ENCODE measurements at places on chromosomes 1 and 21.
A peak's percentile ranks its signal among the peaks of the same experiment; 100 is the strongest.

GRCh38 chr1:201034671-201035070 lies 11.2 kb upstream of the KIF21B start:
- DNase-seq: no peak

DNA sequence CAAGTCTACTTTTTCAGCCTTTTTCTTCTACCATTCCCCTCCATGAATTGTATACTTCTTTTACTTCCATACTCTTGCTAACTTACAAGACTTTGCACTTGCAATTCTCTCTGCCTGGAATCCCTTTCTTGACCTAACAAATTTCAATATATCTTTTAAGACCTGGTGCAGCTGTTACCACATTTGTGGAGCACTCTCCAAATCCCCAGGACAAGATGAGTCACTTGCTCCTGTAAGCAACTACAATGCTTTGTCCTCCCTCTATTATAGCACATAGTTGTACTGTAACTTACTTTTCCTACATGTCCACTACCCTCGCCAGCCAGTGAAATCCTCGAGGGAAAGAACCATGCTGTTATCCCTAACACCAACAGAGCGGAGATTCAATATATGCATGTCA lies 43.1 kb downstream of the WARS2 start:
- peak; percentile 51 for DNase-seq

DNA sequence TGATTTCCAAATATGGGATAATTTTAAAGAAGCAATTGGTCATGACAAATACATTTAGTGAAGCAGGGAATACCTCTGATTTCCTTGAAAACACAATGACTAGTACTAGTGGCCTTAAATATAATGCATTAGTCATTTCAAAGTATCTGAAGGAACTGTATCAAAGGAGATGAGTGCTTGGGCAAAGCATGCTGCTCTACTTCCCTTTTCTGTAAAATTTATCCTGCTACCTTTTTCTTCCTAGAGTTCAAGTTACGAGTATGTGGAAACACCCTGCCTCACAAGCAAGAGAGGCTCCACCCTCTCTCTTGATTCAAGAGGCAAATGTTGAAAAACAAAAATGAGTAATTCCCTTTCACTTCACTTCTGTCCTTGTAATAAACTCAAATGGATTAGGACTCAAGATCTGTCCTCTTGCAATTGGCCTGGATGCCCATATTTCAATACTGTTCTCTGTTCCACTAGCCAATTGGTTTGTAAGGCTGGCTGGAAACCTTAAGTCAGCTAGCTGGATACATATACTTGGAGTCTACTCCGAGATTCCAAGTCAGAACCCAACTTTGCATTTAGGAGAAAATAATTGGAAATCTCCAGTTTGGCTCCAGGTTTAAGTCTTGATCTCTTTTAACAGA lies 92.5 kb downstream of the CDC42BPA start:
- peak; percentile 73 for DNase-seq

GRCh38 chr1:233440951-233441401 lies 113.5 kb downstream of the MAP3K21 start:
- DNase-seq: peak; percentile 79

DNA sequence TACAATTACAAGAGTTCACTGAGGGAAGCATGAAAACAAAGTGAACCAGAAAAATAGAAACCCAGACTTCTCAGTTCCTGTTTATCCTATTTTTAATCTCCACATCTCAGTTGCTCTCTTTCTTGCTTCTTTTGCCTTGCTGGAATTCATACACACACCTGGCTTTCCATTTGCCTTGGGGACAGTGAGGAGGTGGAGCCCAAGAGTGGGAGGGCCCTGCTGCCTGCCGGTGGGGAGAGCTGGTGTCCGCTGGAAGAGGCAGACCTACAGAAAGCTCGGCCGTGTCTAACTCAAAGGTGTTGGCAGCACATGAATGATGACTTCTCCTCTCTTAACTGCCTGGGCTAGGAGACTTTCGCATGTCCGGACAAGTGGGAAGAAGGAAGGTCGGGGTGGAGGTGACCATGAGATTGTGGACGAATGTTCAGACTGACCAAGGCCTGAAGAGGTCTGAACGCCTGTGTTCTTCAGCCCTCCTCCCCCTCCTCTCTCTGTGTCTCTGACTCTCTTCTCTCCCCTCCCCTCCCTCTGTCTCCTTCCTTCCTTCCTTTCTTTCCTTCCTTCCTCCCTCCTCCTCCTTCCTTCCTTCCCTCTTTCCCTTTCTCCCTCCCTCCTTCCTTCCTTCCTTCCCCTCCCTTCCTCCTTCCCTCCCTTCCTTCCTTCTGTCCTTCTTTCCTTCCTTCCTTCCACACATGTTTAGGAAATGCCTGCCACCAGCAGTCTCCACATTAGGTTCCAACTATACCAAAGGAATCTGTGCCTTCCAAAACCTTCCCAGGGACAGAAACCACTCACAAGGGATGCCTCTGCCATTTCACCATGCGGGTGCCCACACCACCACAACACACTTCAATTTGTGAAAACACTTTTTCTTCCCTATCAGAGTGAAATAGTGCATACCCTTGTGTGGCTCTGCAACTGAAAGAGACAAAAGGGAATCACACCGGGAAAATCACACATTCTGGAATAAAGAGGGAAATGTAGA lies 157.3 kb upstream of the RUNX1 start:
- DNase-seq: no peak

DNA sequence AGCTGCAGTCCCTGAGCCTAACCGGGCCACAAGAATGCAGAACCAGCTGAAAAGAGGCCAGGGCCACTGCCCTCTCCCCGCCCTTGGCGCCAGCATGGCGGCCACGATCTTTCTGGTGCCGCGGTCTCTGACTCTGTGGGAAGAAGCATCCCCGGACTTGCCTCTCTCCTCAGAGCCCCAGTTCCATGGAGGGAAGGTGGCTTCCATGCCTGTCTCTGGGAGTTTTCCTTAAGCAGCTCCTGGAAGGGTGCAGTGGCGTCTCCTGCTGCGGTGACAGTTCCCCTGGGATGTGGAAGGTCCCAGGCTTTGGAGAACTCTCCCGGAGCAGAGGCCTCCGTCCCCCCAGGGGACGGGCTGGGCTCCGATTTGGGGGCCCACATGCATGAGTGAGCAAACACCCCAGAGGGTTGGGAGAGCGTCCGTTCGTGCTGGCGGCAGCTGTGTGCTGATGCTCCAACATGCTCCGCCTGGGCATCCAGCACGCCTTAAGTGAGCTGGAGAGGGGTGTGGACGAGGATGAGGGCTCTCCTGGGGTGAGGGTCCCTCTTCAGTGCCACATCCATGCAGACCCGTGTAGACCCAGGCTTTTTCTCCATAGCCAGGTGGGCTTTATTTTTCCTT lies 109.8 kb upstream of the COL6A1 start:
- DNase-seq: no peak

DNA sequence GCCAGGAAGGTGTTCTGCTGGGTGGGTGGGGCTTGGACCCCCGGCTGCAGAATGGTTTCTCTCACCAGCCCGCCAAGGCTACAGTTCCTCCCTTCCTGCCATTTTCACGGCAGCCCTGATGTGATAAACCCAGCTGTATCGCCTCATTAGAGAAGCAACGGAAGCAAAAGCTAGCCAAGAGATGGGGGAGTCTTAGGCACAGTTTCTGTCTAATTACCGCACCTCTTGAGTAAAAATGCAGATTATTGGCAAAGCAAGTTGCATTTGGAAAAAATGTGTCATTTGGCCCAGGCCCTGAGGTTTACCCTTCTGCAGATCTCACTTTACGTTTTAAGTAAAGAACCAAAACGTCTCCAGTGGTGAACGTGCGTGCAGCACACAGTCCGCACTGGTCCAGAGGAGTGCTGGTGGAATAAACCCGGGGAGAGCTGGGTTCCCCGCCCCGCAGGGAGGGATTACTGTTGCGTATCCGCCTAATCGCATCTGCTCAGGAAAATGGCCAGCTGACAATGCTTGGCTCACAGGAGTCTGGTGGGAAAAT lies 109.9 kb downstream of the GALNT2 start:
- DNase-seq: peak; percentile 81

- DNase-seq: peak; percentile 67
These were observed 445.9 kb downstream of the SETD4 start for GRCh38 chr21:35614396-35614921.

- DNase-seq: no peak
These were observed 143.7 kb downstream of the ST6GALNAC5 start for GRCh38 chr1:77010937-77011336.

- DNase-seq: no peak
These were observed 57.8 kb downstream of the DYRK1A start for GRCh38 chr21:37424396-37424795.

DNA sequence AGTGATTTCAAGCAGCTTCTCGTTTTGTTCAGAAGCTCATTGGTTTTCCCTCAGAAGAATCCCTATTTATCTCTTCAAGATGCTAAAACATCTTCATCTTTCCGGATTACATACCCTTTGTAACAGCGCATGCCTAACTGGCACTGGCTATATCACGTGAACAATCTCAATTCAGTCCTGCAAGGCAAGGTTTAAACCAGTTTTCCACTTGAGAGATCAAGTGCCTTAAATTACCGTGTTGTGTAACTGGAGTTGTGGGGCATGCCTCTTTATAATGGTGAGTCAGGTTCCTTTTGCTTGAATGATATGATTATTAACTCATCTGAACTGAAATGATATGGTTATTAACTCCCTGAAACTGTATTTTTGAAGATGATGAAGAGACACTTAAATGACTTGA lies 11.0 kb upstream of the ZFP69B start:
- DNase-seq: no peak

GRCh38 chr1:175097361-175097760 lies 29.7 kb downstream of the TNN start:
- no peak for DNase-seq

GRCh38 chr1:229287267-229287666 lies 16.4 kb downstream of the RAB4A start:
- DNase-seq: no peak

GRCh38 chr21:45050345-45050796 lies 24.0 kb upstream of the ADARB1 start:
- no peak for DNase-seq

DNA sequence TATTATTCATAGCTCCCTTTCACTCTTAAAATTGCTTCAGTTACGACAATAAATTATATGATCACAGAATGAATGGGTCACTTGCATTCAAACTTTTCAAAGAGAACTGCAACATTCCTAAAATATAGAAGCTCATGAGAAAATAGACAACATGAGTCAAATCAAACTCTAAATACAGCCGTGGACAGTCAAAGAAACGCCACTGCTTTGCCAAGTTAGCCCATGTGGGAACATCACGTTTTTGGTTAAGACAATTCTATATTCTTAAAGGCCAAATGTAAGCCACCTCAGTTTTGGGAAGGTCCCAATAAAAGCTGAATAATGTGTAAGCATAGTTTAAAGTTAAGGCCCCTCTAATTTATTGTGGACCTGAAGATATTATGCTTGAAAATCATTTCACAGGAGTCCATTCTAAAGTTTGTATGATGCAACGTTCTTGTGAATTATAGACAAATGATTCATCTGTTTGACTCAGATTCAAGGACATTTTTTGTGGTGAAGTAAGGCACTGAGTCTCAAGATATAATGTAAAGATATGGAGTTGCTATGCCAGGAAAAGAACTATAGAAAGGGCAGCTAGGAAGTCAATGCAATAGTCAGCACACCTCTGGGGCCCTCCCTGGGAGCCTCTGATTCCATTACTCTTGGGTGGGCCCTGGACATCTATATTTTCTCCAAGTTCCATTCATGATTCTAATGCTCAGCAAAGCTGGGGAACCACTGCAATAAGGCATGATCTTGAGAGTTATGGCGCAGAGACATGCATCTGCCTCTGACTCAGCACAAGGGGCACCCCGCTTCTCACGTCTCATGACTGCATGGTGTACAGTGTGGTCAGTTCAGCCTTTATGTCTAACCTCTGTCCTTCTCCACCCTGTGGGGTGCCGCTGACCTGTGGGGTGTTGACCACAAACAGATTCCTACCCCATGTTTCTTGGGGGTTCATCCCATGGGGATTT lies 33.9 kb downstream of the ETS2 start:
- peak; percentile 91 for DNase-seq

DNA sequence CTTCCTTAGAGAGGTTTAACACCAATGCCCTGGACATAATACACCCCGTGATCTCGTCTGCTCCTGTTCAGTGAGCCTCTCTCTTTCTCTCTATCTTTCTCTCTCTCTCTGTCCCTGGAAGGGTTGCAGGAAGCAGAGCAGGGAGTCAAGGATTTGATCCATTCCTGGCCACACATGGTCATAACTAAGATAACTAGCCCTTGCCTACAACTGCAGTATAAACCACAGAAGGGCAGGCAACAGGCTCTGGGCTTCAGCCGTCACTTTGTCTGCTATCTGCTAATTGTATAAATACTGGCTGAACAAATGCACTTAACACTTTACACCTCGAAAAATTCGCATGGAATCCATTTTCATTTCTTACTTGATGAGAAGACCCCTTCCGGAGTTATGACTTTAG lies 357.5 kb upstream of the RUNX1 start:
- DNase-seq: no peak

DNA sequence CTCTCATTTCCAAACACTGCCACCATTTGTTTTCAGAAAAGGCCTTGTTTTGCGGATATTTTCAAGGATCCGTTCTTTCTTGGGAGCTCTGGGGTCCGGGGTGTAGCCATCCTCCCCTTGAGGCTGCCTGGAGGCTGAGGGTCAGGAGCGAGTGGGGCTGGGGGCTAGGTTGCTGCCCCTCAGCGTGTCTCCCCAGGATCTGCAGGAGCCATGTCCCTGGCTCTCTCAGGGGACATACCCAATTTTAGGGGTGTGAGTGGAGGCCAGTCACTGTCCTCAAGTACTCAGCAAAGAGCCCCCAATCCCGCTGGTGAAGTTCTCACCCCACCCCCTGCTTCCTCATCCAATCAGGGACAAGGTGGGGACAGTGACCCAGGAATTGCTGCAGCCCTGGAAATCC lies 15.0 kb upstream of the PRDM16 start:
- DNase-seq: no peak

DNA sequence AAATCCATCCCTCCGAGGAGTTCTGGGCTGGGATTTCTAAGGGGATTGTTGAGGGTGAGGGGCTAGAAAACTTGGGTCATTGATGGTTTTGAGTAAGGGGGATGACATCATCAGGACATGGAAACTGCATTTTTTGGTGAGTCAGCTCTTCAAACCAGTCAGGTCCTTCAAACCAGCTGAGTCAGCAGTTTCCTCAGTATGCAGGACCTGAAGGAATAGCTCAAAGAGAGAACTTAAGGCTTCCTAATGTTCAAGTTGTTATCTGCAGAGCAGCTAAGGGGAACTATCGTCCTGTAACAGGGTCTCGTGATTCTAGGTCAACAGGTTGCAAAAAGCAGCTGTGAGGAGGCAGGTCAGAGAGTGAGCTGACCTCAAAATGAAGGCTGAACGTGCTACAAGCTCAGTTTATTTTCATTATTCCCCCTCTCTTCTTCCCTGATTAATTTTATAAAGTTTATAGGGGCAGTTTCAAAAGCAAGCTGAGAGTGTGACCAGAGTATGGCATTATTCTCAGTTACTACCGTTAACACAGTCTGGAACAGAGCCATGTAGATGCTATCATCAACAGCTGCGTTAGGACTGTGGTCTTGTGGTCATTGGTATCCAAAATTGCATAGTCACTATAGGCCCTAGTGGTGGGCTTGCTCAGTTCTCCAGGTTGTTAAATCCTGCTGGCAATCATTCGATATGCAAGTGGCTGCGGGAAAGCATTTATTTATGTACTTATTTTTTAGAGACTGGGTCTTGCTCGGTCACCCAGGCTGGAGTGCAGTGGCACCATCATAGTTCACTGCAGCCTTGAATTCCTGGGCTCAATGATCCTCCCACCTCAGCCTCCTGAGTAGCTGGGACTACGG lies 10.7 kb upstream of the SDC3 start:
- peak; percentile 58 for DNase-seq

GRCh38 chr1:200625381-200625824 lies 4.9 kb upstream of the KIF14 start:
- DNase-seq: peak; percentile 65

Data from fibroblast of the aortic adventitia (primary cell).